Ammon's horn (tissue), 1 donor: ENCODE measurements at places on chromosomes 7 and 10.

- no peak for DNase-seq
Observed at GRCh38 chr7:14294637-14295036, 305.2 kb upstream of the ETV1 start.

DNA sequence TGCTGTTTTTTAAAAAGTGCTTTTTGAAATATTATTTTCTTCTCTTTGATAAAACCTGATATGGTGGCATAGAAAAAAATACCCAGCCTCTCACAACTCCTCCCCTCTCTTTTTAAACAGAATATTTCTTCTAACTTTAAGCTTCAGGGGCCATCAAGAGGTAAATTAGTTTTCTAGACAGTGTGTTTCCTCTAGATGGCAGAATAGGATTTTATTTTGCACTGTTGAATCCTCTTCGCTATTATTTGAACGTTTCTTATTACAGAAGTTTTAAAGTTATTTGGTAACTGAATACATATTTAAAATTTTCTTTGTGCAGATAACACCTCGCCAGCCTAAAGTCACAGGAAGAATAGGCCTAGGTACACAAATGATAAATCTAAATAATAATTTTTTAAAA, 30.3 kb downstream of the ARL5B start:
- DNase-seq, result peak; percentile 9

- peak; percentile 40 for DNase-seq
Observed at GRCh38 chr10:129792141-129792540, 171.9 kb downstream of the EBF3 start.

- DNase-seq, result peak; percentile 53
Observed at GRCh38 chr10:130400890-130401289, 264.7 kb downstream of the GLRX3 start.

- no peak for DNase-seq
Observed at GRCh38 chr10:77586719-77587415, 50.7 kb downstream of the KCNMA1 start.

GRCh38 chr10:3199488-3199887, 26.9 kb upstream of the PITRM1 start:
- DNase-seq, result no peak

DNA sequence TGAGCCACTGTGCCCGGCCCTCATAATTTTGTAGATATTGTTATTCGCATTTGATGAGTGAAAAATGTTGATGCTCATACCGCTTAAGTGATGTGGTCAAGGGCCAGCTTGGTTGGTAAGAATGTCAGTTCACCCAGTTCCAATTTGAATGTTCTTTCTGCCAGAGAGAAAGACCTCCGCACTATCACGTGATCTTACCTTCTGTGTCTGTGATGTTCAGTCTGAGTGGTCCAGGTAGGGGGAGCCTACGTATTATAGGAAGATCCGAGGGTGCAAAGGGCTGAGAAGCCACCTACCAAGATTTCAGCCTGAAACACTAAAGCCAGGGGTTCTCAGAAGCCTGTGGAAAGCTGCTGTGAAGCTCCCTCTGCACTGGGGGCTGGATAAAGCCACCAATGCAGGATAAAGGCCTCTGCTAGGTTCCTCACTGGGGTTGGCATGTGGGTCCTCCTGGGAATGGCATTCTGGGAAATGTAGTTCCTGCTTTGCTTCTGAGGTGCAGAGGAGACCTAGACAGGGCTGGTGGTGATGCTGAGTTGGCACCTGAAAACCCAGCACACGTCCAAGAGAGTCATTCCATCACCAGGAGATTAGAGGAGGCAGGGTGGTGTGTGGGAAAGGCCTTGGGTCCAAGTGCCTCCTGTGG, 64.7 kb upstream of the AOAH start:
- no peak for DNase-seq

- DNase-seq, result no peak
Observed at GRCh38 chr10:131195116-131195515, 116.4 kb downstream of the TCERG1L start.
